ENCODE measurements at places on chromosomes 3 and 15.

DNA sequence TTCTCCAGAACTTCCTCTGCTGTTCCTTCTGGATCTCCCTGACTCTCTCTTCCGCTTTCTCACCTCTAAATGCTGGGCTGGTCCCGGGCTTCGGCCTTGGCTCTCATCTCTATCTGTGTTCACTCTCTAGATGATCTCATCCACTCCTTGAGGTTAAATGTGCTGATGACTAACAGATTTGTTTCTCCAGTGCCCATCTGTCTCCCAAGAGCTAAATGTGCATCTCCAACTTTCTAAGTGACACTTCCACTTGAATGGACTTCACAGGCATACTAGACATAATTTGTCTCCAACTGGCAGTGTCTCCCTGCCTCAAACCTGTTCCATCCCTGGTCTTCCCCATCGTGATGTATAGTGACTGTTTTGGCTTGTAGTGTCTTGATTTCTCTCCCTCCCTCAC is 95.3 kb downstream of the ITPR1 start:
- DNase-seq = no peak

DNA sequence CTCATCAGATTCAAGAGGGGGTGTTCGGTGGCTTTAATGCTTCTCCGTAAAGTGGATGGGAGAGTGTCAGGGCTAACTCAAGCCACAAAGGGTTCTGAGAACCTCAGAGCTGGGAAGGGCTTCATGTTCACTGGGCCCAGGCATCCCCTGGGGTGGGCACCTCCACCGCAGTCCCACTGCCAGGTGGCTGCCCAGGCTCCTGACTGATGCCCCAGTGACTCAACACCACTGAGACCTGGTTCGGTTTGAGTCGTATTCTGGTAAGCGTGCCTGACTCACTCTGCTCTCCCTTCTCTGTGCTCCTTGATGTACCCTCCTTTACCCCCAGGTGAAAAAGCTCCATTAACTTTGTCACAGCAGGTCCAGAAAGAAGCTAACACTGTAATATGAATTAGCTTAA is 304.6 kb downstream of the RPLP1 start:
- no peak for DNase-seq

DNA sequence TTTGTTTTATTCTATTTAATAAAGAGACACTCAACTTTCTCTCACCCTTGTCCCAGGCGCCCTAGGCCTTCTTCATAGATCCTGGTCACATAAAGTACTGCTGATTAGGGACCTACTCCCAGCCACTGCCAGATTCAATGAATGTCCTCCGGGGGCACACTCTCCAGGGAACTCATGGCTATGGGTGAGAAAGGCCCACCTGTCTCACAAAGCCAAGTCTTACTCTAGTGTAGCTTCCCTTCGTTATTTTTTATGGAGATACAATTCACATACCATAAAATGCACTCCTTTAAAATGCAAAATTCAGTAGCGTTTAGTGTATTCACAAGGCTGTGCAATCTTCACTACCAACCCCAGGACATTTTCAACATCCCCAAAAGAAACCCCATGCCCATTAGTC is 87.8 kb downstream of the ADCY5 start:
- DNase-seq = no peak

DNA sequence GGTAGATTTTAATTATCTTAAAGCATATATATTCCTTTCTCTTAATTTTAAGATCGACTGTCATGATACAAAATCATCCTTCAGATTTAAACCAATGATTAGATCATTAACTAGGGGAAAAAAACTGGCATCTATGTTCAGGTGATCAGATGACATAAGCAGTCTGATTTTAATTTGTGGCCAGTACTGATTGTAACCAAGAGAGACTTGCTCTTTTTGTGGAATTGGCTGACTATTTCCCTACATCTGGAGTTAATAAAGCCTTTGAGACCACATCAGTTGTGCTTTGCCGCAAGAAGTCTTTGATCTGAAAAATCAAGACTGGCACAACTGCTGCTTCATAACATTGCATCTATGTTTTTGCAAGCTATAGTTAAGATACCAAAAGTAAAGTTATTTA is 148.4 kb upstream of the CGNL1 start:
- DNase-seq = no peak

DNA sequence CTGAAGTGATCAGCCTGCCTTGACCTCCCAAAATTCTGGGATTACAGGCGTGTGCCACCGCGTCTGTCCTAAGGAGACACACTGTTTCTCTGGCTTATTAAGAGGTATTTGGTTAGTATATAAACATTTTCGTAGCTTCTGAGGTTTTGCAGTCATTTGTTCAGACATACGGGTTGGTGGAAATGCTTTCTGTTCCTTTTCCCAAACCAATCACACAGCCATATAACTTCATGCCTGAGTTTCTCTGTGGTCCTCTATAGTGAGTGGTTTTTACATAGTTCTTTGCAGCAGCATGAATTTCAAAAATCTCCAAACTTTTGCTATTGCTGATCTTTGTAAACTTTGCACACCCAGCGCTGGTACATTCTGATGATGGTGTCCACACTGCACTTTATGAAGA is 100.5 kb downstream of the AKAP13 start:
- DNase-seq = no peak

- DNase-seq = no peak
Measured at GRCh38 chr3:12375572-12375971, 86.7 kb downstream of the PPARG start.

- DNase-seq = no peak
Measured at GRCh38 chr15:99412626-99413025, 153.2 kb upstream of the MEF2A start.

DNA sequence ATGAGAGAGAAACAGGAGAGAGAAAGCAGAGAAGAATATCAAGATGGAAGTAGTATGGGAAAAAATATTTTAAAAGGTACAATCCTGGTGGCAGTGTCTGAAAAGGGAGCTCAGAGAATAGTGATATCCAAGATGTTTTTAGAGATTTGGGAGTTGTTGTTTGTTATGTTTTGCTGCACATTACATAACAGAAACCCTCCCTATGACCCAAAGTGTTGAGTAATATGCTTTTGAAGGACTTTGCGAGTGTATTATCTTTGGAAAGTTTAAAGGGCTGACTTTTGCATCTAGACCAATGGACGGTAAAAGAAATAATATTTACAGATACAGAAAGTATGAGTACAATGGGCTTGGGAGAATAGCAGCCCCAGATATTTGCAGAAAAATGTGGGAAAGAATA is 759.7 kb downstream of the NTRK3 start:
- DNase-seq = no peak

GRCh38 chr3:142270407-142270806 is 45.0 kb upstream of the GK5 start:
- DNase-seq = no peak
